Activated naive CD8-positive, alpha-beta T cell treated with anti-CD3 and anti-CD28 coated beads, Interleukin-2, amount 10 ng/mL, durations not matched to agents 7 days and 5 days (primary cell): ENCODE measurements at places on chromosomes 4 and X. TPM values are rescaled to one million over a fixed set of nuclear protein-coding genes. Genes with fewer than 3 reads are reported as not detected.

Gene CTAG1B
- total RNA-seq: not detected

Gene TRAM1L1
- total RNA-seq: not detected

DNA sequence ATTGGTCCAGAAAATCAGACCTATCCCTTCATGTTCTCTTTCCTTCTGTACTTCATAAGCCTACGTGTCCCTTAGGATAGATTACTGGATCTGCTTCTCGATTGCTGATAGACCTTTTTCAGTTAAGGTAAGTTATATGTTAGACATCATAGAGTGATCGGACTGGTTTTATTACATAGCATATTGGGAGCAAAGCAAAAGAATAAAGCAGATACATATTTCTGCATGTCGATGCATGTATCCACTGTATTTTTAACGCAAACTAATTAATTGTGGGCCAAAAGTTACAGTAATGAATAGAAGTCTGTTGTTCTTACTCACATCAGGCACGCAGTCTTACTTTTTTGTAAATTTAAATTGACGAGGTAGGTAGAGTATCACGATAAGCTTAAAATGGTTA is 106.4 kb downstream of the SLIT2 start:
- no peak for DNase-seq

- DNase-seq: no peak
Observed at GRCh38 chr4:8359193-8359592, 81.3 kb downstream of the ACOX3 start.

GRCh38 chr4:123412700-123413512 is 16.3 kb downstream of the SPRY1 start:
- DNase-seq: no peak

DNA sequence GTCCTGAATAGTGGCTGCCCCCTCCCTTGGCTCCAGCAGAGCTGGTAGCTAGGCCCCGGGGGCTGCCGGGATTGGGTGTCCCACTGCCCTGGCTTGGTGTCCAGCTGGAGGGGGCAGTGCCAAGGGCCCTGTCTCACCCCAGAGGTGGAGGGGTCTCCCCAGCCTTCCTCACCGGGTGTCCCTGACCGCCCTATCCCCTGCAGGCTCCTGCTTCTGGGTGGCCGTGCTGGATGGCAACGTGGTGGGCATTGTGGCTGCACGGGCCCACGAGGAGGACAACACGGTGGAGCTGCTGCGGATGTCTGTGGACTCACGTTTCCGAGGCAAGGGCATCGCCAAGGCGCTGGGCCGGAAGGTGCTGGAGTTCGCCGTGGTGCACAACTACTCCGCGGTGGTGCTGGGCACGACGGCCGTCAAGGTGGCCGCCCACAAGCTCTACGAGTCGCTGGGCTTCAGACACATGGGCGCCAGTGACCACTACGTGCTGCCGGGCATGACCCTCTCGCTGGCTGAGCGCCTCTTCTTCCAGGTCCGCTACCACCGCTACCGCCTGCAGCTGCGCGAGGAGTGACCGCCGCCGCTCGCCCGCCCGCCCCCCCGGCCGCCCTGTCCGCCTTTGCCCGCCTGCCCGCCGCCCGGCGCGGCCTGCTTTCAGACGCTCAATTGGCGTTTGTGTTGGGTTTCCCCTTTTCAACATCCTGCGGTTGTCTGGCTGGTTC is 4.6 kb downstream of the NAT8L start:
- DNase-seq: no peak

GRCh38 chrX:55767100-55767499 is 49.6 kb downstream of the RRAGB start:
- no peak for DNase-seq

- DNase-seq: no peak
Observed at GRCh38 chr4:105050896-105051295, 95.8 kb upstream of the TET2 start.

- peak; percentile 70 for DNase-seq
Observed at GRCh38 chr4:1309261-1310010, 19.7 kb downstream of the MAEA start.

GRCh38 chr4:176631611-176632010 is 161.1 kb downstream of the VEGFC start:
- DNase-seq: no peak

GRCh38 chr4:108831886-108832285 is 69.0 kb upstream of the ETNPPL start:
- DNase-seq: no peak

GRCh38 chrX:109826954-109827708 is 94.1 kb upstream of the ACSL4 start:
- no peak for DNase-seq

DNA sequence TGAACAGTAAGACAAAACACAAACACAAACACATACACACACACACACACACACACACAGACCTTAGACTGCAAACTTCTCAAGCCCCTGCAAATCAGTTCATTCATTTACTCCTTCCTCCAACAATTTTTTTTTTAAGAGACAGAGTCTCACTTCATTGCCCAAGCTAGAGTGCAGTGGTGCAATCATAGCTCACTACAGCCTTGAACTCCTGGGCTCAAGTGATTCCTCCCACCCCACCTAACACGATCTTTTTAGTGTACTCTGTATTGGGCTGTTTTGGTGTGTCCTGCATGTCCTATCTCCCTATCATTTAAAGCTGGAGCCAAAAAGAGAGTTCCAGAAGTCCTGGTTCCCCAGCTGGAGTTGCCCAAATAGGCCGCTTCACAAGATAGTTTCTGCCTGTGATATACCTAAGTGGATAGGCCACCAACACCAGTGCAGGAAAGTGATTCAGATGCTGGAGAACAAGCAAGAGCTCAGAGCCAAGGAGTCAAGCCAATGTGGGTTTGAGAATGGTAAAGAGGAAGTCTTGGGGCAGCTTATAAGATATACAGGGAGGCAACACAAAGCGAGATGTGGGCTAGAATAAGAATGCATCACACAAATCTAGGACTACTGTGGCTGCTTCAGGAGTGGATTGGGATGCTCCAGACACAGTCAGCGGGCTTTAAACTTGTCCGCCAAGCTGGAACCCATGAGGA is 85.4 kb upstream of the RAPGEF2 start:
- no peak for DNase-seq

- no peak for DNase-seq
Observed at GRCh38 chrX:85365370-85365995, 14.0 kb downstream of the POF1B start.

- no peak for DNase-seq
Observed at GRCh38 chrX:135463937-135464336, 42.2 kb downstream of the SMIM10L2A start.

DNA sequence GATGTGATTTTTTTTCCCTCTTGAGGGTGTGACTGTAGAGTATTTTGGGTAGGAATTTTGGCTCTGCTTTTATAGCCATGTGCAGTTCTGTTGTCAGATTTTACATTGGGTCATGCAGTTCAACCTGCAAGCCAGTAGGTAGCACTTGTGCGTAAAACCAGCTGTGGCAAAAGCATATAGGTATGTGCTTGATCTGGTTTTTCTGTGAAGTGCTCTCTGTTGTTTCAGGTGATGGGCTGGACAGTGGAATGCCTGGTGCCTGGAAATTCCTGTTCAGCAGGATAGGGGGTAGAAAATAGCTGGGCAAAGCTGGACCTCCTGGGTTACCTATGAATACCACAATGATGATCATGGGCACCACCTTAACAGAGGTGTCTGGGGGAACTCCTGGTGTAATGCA is 584.2 kb upstream of the PCDH10 start:
- no peak for DNase-seq

DNA sequence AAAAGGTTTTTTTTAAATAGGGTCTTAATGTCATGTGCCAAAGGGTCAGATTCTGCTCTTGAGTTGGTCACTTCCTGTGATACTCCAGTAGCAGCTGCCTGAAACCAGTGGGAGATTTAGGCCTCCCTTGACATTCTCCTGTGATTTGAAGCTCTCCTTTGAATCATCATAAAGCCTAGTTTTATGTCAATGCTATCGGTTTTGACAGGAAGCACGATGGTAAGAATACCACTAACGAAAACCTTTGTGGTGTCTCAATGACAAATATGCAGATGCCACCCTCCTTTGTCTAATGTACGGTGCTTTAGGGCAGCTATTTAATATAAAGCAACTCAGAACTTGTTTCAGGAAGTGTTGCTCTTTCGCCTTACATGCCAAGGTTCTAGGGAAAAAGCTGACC is 44.2 kb downstream of the CCNI start:
- no peak for DNase-seq

DNA sequence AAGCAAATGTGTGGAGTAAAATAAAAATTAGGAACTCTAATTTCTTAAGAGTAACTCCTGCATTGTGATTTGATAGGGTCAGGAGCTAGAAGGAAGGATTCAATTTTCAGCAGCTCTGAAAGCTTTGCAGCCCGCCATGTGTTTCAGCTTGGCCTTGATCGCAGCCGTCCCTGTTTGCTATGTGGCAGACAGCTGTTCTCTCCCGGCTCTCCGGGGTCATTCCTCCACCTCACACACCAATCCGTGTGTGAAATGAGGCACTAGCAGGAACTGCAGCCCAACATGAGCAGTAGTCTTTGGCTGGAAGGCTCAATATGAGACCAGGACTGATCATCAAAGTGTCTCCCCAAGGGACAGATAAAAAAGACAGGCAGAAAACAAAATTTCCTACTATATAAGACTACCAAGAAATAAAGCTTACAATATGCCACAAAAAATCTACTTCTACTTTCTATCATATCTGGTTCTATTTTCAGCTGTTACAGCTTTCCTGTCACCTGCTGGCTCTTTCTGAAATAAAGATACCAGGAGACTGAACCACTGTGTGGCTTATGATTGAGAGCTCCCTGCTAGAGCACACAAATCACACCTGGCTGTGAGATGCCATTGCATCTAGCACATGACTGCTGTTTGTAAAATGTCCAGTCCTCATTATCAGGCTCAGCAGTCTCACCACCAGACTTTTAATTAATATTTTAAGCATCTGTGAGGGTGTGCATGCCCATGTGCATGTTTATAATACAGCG is 44.1 kb upstream of the SEC24B start:
- no peak for DNase-seq

Gene MTMR1
- 41.2 TPM for total RNA-seq

DNA sequence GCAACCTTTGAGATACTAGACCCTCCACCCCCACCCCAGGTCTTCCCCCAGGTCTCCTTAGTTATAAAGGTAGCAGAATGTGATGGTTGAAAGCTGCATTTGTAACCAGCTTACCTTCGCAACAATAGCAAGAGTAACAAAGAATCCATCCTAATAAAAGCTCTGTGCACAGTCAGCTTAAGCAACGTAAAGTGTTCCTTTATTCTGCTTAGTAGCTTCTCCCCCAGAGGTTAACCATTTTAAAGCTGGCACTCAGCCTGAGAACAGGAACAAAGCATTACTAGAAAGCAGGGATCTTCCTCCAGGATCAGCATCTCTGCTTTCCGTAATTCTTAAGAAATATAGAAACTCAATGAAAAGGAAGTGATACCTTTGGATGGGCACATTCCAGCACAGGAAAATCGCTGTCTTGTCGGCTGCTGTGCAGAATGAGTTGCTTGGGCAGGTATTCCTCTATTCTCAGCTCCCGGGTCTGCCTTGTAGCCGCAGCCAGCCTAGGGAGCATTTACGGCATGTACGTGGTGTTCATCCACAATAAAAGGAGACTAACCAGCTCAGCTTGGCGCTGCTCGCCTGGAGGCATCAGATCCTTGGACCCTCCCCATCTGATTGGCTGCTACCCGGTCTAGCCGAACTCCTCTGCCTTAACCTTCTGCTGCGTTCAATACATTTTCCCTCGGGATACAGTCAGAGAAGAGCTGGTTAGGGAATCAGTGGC is 113.0 kb upstream of the TLR3 start:
- no peak for DNase-seq

GRCh38 chr4:100340512-100341485 is 150.5 kb upstream of the DDIT4L start:
- no peak for DNase-seq
